ENCODE measurements at places on chromosomes 1 and 21. TPM values are rescaled to one million over a fixed set of nuclear protein-coding genes. Genes with fewer than 3 reads are reported as not detected.

GRCh38 chr1:44655609-44656008, 18.7 kb downstream of the TMEM53 start:
- no peak for DNase-seq

Gene TMEM82
- total RNA-seq, result not detected

DNA sequence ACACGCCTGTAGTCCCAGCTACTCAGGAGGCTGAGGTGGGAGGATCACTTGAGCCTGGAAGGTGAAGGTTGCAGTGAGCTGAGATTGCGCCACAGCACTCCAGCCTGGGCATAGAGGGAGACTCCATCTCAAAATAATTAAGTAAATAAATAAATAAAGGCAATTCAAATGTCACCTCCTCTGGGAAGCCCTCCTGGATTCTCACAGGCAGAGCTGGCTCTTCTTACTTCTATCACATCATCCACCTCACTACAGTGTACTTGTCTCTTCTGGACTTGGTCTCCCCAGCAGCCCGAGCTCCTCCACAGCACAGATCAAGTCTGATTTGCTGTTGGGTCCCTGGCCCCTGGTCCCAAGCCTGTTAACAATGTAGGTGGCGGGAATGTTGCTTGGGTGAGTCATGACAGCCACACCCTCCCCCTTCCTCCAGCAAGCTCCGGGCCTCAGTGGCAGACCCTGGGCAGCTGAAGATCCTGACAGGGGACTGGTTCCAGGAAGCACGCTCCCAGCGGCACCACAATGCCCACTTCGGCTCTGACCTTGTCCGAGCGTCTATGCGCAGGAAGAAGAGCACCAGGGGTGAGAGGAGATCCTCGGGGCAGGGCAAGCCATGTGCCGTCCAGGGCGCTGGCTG, 5.3 kb downstream of the SYTL1 start:
- no peak for DNase-seq

Gene HSD3B1
- total RNA-seq, result not detected

GRCh38 chr1:58927041-58927721, 143.3 kb upstream of the JUN start:
- DNase-seq, result no peak

- DNase-seq, result no peak
These were observed 35.4 kb upstream of the FGGY start for GRCh38 chr1:59261537-59261936.

- DNase-seq, result peak; percentile 84
These were observed 229.7 kb upstream of the TMEM51 start for GRCh38 chr1:14923727-14924452.

Gene ANKRD34A
- 0.59 TPM for total RNA-seq

DNA sequence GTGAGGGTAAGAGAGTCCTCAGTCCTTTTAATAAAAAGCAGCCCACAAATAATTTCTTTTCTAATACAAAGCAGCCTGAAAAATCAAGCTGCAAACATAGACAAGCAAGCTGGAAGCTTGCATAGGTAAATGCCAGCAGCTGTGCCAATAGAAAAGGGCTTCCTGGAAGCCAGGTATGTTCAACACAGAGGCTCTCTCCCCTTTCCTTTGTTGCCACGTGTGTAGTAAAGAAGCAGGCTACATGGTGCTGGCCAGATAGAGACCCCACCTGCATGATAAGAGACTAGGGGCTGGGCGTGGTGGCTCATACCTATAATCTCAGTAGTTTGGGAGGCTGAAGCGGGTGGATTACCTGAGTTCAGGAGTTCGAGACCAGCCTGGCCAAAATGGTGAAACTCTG, 50.1 kb upstream of the ERRFI1 start:
- no peak for DNase-seq

GRCh38 chr1:205545001-205545919, 40.8 kb downstream of the CDK18 start:
- no peak for DNase-seq

GRCh38 chr1:206895837-206896242, 1.4 kb upstream of the IL24 start:
- no peak for DNase-seq

Gene BRDT
- not detected for total RNA-seq

DNA sequence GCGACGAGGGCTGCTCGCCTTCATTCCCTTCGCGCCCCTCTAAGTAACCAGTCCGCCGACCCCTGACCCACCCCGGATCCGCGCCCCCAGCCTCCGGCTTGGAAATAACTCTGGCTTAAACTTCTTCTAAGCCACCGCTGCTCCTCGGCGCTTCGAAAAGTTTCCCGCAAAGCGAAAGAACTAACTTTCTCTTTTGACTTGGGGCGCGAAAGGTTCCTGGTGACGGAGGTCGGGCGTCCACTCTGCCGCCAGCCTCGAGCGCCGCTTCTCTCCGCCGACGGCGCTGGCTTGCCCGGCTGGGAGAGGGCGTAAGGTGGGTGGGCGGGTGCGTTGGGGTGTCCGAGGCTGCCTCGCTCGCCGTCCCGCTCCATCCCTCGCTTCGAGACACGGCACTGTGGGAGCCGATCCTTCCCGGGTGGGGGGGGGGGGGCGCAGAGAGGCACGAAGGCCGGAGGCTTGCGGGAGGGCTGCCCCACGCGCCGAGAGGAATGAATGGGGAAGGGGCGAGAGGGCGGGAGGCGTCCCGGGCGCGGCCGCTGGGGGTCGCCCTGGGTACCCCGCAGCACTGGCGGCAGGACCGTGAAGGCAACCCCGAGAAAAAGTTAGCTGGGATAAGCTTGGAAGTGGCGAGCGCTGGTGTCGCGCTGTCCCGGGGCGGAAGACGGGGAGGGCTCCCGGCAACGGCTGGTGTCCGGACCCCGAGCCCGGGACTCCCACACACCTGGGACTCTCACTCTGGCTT, 569 bp downstream of the ATF3 start:
- peak; percentile 69 for DNase-seq

Gene PRXL2B
- 9.8 TPM for total RNA-seq

- no peak for DNase-seq
These were observed 92.0 kb downstream of the MIS18A start for GRCh38 chr21:32186804-32187203.

GRCh38 chr1:35546614-35547013, 10.6 kb downstream of the KIAA0319L start:
- no peak for DNase-seq

- DNase-seq, result no peak
These were observed 16.1 kb downstream of the SLAMF1 start for GRCh38 chr1:160630523-160631451.

Gene PRELP
- 22.9 TPM for total RNA-seq

DNA sequence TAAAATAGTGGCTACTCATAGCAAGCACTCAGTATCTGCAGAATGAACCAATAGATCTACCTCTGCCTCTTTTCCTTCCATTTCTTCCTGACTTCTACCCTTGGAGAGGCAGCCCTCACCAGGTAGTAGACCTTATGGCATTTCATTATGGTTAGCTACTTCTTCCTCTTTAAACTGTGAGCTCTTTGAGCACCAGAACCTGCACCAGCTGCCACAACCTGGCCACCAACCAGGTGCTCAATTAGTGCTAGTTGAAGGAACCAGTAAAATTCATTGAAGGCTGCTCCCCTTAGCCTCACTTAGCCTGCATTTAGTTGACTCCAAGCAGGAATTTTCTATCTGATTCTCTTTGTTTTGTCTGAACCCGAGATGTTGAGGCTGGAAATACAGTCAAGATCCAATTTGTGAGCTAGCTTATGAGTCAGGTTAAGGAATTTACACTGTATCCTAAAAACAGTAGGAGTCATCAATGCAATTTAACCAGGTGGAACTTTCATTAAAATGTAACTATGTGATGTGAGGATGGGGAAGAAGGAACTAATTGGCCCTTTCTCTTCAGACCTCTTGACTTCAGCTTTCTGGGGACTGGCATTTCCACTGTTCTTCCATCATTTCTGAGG, 81.5 kb upstream of the UBE2U start:
- no peak for DNase-seq

GRCh38 chr1:25793585-25794170, 6.3 kb upstream of the SELENON start:
- no peak for DNase-seq

Gene CRTC2
- 20.8 TPM for total RNA-seq

Gene GPR3
- 0.24 TPM for total RNA-seq

Gene NR1I3
- total RNA-seq, result not detected

DNA sequence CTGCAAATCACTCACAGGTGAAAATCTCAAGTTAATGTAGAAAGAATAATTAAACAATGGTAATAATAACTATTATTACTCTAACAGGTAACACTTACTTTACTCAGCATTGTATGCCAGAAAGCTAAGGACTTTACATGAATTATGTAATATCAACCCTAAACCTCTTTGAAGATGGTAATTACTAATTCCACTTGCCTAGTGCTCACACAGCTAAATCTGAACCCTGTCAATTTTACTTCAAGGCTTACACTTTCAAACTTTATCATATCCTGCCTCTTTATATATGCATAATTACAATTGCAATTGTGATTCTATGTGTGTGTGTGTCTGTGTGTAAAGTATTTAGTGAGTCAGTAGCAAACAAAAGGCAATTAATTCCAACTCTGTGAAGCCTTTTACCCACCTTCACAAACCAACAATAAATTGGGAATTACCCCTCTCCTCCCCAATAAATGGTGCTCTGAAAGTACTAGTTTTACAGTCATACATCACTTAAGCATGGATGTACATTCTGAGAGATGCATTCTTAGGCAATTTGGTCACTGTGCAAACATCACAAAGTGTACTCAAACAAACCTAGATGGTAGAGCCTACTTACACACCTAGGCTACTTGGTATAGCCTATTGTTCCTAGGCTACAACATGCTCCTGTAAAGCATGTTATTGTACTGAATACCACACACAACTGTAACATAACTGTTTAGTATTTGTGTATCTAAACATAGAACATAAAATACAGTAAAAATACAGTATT, 5.9 kb downstream of the ZNF644 start:
- no peak for DNase-seq

DNA sequence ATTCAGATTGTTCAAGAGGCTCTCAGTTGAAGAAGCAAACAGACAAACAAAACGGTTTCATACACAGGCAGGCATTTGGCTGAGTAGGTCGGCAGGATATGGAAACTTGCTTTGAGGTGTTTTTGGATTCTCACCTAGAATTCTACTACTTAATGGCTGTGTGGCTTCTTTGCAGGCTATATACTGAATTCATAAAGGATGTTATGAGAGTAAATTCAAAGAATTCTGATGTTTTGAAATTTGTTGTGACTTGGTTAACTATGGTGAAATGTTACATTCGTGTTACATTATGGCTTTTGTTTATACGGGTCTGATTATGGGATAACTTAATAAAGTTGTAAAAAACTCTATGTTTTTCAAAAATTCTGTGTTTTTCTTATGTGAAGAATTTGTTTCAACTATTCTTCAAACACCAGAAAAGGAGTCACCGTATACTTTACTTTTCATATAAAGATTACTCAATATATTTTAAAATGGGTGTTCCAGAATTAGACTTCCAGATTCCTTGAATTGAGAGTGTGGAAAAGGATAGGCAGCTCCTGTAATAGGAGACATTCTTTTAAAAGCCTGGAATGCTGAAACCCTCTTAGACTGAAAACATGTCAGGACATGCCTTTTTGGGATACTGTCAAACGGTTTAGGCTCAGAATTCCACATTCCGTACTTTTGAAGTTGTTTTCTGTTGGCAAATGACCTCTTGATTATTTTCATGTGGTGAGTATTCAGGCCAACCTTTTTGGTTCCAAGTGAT, 8.2 kb upstream of the IRF2BP2 start:
- no peak for DNase-seq

DNA sequence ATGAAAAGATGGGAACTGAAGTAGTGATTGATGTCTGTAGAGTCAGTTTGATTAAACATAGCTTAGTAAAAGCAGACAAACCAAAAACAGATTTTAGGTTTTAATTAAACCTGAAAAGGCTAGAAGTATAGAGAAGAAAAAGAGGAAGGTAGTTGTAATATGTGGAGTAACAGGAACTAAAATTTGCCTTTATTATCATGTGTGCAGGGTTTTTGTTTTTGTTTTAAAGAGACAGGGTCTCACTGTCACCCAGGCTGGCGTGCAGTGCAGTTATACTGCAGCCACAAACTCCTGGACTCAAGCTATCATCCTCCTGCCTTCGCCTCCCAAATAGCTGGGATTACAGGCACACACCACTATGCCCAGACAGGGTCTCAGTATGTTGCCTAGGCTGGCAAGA, 6.0 kb downstream of the TOR1AIP1 start:
- no peak for DNase-seq

Gene ANXA9
- total RNA-seq, result not detected

- DNase-seq, result no peak
These were observed 102.3 kb downstream of the OMA1 start for GRCh38 chr1:58443986-58444868.

Gene RNF186
- not detected for total RNA-seq

DNA sequence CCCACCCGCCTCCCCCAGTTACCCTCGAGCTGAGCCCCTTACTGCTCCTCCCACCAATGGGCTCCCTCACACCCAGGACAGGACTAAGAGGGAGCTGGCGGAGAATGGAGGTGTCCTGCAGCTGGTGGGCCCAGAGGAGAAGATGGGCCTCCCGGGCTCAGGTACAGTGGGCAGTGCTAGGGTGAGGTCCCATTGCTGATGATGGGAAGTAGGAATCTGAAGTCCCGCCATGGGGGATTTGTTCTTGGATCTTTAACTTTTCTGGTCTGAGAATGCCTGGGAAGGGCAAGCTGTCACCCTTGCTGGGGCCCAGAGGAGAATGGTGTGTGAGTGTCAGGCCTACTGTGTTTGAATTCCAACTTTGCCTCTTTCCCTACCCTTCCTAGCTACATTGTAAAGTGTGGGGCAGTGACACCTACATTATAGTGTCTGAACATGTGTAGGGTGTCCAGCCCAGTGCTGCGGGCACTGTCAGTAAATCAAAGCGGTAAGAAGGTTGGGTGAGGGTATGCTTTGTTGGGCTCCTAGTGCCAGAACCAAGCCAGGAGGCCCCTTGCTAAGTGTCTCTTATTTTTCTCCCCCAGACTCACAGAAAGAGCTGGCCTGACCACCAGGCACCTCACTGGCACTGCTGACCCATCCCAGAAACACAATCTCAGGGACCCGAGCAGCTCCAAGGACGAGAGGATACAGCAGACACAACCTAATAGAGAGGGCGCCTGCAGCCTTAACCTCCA, 44.7 kb downstream of the YARS1 start:
- no peak for DNase-seq

GRCh38 chr1:16009030-16009460, 5.0 kb downstream of the SRARP start:
- DNase-seq, result peak; percentile 88

- peak; percentile 67 for DNase-seq
These were observed 5.8 kb downstream of the PERM1 start for GRCh38 chr1:975896-976683.

- DNase-seq, result no peak
These were observed 104.6 kb downstream of the ZSCAN20 start for GRCh38 chr1:33576821-33577599.

- no peak for DNase-seq
These were observed 363.5 kb upstream of the PTBP2 start for GRCh38 chr1:96358057-96358456.

- no peak for DNase-seq
These were observed 19.5 kb downstream of the ACTN2 start for GRCh38 chr1:236705771-236706170.

- DNase-seq, result no peak
These were observed 18.6 kb upstream of the GBP5 start for GRCh38 chr1:89291276-89291675.

DNA sequence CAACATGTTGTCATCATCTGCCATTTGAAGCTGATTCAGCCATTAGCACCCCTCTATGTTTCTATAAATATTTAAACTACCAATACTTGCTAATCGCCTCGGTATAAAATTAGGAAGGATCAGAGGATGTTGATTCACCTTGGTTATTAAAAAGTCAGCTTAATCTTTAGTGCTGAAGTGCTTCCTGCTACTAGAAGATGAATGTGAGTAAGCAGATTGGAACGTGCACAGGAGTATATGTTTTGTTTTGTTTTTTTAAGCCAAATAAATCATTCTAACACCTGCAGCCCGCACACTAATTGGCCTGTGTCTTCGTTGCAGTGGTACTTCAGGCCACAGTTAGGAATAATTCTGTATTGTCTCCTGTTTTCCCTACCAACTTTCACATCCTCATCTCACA, 485.7 kb downstream of the AJAP1 start:
- DNase-seq, result no peak
